ENCODE measurements at places on chromosomes 6 and 20. TPM values are rescaled to one million over a fixed set of nuclear protein-coding genes. Genes with fewer than 3 reads are reported as not detected.

E2F3 gene
- total RNA-seq = 30.3 TPM

GRCh38 chr20:6130045-6130444 is 7.2 kb upstream of the FERMT1 start:
- no peak for DNase-seq
- H3K27ac ChIP-seq = no peak overlapping the region
- H3K27me3 ChIP-seq = peaks cover 2% of the 10 kb centered on the region
- no peak overlapping the region for H3K4me3 ChIP-seq

GRCh38 chr6:109073344-109074132 is 21.1 kb downstream of the SESN1 start:
- DNase-seq = peak; percentile 31
- H3K4me1 ChIP-seq = peaks cover 21% of the 10 kb centered on the region
- H3K36me3 ChIP-seq = peaks cover 1% of the 10 kb centered on the region
- H3K27me3 ChIP-seq = peaks cover 12% of the 10 kb centered on the region

DNA sequence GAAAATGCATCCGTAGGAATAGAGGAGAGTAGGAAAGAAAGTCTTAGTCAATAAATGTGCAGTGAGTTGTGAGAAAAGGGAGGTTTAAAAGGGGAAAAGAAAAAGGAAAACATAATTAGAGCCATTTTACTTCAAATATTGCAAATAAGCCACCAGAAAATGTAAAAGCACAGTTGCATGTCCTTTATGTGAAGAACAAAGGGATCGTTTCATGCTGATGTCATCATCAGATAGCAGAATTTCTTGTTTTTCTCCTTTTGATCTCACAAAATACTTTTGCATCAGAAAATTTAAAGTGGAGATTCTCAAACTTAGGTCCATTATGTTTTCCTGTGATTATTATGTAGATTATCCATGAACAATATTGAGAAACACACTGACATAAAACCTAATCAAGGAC is 166.7 kb downstream of the HAO1 start:
- H3K27me3 ChIP-seq = peaks cover 2% of the 10 kb centered on the region
- peaks cover 6% of the 10 kb centered on the region for H3K4me1 ChIP-seq
- H3K27ac ChIP-seq = no peak overlapping the region
- H3K36me3 ChIP-seq = peaks cover 2% of the 10 kb centered on the region
- DNase-seq = no peak
- no peak overlapping the region for H3K4me3 ChIP-seq
